Stimulated activated CD8-positive, alpha-beta memory T cell treated with anti-CD3 and anti-CD28 coated beads, Interleukin-15, amount 100 ng/mL, for 4 hours (primary cell): ENCODE measurements at places on chromosomes 5 and 9.

- DNase-seq, result no peak
These were observed 84.6 kb downstream of the SLC44A1 start for GRCh38 chr9:105328872-105329718.

DNA sequence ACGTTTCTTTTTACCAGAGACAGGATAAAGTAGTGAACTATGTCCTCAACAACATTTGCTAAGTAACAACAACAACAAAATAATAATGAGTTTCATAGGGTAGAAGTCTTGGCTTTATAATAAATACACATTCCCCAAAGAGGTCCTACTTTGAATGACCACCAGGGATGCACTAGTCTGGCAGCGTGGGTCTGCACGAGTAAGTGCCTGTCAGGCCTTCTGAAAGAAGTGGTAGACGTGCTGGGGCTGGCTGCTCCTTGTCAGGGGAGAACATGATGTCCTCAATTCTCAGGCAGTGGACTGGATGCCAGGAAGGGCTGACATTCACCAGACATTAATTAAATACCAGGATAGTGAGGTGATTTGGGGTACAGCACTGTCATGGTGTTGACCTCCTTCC, 331.1 kb downstream of the TMEM38B start:
- no peak for DNase-seq

GRCh38 chr9:121888438-121888775, 204.7 kb downstream of the TTLL11 start:
- DNase-seq, result no peak

DNA sequence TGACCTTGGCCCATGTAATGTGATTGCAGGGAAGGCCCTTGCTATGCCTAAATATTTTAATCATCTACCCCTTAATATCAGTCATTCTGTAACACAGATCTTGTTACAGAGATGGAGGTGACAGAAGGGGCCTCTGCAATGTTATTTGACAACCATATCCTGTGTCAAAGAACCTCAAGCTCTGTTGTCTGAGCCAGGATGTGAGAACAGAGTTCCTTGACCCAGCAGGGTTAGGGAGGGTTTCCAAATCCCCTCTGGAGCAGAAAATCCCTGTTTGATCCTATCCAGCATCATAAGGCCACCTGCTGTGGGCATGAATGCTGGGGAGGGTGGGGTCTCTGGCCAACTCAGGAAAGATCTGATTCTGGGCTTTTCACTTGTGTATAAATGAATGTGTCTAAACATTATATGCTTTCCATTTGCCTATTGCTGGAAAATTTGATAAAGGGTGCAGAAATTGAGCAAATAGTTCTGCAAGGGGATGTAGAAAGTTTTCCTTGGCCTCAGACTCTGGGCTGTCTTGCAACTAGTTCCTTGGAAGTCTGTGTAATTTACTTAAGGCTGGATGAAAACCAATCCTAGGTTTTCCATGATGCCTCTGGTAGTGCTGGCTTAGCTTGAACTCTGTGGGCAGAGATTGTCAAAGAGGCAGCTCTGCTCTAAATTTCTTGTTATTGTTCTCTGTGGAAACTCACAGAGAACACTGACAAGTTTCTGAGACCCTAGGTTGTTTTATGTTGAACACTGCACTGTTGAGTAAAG, 71.0 kb downstream of the PGM5 start:
- no peak for DNase-seq

- DNase-seq, result no peak
These were observed 397.8 kb downstream of the MED10 start for GRCh38 chr5:5980538-5980895.

DNA sequence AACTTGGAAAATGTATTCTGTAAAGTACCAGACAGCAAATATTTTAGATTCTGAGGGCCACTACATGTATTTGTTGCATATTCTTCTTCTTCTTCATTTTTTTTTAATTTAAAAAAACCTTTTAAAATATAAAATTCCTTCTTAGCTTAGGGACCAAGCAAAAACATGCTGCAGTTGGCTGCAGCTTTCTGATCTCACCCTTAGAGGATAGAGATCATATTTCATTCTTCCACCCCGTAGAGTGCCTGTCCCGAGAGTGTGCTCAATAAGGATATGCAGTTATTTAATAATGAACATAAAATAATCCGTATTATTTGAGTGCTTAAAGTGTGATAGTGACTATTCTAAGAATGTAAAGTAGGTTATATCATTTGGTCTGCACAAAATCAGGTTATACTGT, 204.2 kb upstream of the CD180 start:
- DNase-seq, result no peak

GRCh38 chr9:34689116-34689470, 2.0 kb downstream of the CCL19 start:
- DNase-seq, result no peak

DNA sequence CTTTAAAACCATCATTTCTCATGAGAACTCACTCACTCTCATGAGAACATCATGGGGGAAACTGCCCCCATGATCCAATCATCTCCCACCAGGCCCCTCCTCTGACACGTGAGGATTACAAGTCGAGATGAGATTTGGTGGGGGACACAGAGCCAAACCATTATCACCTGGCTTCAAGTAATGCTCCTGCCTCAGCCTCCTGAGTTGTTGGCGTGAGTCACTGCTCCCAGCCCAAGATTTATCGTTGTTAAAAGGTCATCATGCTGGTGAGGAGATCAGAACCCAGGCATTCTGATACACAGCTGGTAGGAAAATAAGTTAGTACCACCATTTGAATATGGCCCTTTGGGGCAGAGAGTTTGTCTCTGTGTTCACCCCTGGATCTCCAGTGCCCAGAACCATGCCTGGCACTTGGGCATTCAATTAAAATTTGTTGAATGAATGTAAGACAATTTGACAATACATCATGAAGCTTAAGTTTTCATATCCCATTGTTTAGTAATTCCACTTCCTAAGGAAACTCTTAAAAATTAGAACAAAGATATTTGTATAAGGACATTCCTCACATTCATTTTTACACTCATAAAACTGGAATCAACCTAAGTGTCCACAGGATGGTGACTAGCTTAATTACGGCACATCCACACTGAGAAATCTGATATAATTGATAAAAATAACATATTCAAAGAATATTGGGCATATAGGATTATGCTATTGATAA, 58.0 kb upstream of the COL15A1 start:
- DNase-seq, result no peak

DNA sequence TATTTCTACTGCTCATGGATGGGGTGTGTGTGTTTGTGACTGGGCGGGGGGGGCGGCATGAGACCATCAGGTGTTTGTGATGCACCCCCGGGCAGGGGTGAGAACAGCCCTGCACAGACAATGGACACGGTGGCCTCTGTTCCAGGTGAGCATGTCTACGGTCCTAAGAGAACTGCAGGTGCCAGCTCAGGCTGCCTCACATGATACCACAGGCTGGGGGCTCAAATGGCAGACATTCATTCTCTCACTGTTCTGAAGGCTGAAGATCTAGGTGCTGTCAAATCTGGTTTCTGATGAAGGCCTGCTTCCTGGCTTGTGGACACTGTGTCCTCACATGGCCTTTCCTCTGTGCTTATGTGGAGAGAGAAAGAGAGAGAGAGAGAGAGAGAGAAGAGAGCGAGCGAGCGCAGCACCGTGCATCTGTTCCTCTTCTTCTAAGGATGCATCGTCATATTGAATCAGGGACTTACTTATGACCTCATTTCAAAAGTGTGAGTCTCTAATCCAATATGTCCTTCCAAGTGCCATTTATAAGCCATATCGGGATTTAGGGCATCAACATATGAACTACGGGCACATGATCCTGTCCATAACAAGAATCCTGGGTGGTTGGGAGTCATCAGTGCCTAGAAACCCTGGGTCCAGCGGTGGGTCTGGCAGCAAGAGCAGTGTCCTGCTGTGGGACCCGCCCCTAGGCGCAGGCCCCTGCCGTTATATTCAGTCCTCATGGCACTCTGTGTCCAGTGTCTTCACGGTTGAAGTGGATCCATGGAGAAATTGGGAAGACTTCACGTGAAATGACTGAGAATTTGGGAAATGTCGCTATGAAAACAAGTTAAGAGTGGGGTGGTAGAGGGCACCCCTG, 42.5 kb downstream of the NXNL2 start:
- DNase-seq, result no peak

- DNase-seq, result no peak
These were observed 29.6 kb upstream of the CXCL14 start for GRCh38 chr5:135608361-135608760.

DNA sequence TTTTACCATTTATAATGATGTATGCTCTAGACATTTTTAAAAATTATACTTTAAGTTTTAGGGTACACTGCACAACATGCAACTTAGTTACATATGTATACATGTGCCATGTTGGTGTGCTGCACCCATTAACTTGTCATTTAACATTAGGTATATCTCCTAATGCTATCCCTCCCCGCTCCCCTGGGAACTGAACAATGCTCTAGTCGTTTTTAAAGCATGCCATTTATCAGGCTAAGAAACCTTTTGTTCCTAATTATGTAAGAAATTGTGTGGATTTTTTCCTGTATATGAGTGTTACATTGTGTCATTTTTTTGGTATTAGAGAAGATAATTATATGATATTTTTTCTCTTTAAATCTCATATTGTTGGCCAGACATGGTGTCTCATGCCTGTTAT, 72.8 kb upstream of the SGCD start:
- DNase-seq, result no peak

DNA sequence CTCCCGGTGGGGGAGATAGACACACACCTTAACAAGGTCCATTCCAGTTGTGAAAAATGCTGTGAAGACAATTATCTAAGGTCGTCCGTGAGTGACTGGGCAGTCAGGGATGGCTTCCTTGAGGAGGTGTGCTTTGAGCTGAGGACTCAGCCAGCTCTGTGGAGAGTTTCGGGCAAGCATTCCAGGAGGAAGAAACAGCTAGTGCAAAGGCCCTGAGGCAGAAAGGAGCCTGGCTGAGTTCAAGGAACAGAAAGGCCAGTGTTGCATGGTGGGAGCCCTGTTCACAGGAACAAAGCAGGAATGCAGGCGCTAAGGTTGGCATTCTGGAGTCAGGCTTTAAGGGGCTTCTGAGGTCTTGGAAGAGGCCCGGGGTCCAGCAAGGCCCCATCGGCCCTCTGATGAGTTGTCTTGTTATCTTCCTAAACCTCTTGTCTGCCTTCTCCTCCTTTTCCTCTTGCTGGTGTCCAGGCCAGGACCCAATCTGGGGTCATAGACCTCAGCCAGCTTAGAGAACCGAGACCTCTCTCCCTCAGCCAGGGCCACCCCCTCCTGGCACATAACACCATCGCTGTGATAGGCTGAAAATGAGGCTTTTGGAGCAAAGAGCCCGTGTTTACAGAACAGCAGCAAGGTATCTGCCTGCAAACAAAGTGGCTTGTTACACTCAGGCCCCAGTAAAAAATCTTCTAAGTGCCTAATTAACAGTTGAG, 270.2 kb upstream of the MVB12B start:
- DNase-seq, result no peak

DNA sequence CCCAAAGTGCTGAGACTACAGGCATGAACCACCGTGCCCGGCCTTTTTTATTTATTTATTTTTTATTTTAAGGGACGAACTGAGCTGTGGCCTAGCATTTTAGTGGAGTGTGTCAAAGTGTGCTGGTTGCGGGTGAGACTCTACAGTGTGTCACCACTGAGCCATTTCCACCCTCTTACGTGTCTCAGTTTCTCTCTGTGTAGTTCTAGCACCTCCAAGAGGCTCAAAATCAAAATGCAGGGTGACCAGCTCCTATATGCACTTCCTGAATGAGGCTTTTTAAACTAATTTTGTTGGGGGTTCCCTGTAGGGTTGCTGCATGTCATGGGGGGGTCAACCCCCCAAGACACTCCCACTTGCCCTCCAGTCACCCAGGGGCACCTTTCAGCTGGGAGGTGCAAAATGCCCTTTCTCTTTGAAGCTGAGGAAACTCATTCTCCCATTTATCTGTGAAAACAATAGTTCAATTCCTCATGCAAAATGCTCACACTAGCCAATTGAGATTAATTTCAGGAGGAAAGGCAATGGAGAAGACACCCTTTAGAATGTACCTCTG, 69.3 kb downstream of the COL15A1 start:
- no peak for DNase-seq

DNA sequence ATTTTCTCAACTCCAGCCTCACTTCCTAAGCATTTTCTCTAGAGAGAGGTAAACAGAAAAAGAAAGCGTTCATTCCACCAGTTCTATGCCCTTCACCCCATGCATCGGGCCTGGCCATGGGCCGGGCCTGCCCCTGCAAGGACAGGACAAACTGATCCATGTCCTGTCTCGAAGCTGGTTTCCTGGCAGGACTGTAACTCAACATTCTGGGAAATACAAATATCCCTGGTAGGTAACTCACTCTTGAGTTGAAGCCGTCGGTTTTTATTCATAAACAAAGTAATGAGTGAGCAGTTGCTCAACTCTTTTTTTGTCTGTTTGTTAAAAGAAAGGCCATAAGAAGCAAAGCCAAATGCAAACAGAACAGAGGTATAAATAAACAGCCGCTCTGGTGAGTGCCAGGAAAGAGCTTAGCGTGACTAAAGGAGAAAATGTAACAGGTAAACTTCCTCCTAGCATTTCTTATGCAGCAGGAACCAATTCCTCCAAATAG, 64.4 kb upstream of the DNAH5 start:
- DNase-seq, result no peak

DNA sequence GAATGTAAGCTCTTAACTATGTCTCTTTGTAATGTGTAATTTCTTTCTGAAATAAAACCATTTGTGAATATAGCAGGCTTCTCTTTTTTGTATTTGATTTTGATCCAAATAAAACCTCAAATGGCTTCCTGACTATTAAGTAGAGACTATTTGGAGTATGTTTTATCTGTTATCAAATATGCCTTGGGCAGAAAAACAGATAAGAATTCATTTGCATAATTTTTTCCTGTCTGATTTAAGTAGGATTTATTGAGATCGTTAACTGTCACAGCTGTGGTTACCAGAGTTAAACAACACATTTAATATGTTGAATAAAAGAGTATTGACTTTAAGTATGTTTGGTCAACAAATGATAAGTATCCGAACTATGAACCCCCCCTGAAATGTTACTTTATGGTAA, 104.9 kb downstream of the MELK start:
- no peak for DNase-seq

DNA sequence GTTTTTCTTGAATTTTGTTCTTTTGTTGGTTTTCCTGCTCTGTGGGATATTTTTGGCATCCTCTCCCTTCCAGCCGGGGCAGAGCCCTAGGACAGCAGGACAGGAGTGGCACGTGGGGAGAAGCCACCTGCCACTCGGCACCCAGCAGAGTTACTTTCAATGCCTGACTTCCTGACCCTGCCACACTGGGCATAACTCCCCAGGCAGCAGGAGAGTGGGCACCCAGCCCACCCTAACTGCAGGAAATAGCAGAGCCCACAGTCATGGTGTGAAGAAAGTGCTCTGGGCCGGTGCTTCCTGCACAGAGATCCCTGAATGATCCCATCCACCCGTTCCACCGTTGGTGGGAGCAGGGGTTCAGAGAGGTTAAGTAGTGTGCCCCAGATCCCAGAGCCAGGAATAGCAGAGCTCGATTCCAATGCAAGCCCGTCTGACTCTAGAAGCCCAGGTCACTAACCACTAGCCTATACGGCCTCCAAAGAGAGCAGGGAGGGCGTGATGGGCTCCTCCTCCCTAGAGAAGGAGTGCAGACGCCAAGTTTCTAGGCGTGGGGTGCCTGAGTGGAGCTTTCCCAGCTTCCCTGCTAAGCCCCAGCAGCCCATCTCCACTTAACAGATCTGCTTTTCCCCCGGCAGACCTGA, 8.1 kb upstream of the NUP214 start:
- DNase-seq, result no peak
